Stimulated activated CD4-positive, alpha-beta T cell treated with anti-CD3 and anti-CD28 coated beads, Interleukin-4, amount 100 ng/mL, for 48 hours (primary cell): ENCODE measurements at places on chromosomes 3 and 15.
A peak's percentile ranks its signal among the peaks of the same experiment; 100 is the strongest.

- no peak for DNase-seq
Measured at GRCh38 chr15:40092256-40092978, 16.3 kb downstream of the BMF start.

DNA sequence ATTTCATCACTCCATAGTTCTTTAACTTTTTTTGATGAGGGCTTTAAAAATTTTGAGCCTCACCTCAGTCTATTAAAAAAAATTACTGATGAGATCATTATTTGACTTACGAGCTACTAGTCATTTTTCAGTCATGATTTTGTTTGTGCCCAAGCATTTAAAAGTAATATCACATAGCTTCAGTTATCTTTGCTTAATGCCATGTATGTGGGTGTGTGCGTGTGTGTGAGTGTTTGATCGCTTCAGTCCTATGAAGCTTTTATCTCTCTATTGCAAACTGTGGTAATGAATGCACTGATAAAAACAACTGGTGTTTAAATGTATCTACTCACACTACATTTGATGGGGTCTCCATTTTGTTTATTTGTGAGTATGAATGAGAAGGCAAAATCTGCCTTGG, 49.8 kb downstream of the RSRC1 start:
- no peak for DNase-seq

DNA sequence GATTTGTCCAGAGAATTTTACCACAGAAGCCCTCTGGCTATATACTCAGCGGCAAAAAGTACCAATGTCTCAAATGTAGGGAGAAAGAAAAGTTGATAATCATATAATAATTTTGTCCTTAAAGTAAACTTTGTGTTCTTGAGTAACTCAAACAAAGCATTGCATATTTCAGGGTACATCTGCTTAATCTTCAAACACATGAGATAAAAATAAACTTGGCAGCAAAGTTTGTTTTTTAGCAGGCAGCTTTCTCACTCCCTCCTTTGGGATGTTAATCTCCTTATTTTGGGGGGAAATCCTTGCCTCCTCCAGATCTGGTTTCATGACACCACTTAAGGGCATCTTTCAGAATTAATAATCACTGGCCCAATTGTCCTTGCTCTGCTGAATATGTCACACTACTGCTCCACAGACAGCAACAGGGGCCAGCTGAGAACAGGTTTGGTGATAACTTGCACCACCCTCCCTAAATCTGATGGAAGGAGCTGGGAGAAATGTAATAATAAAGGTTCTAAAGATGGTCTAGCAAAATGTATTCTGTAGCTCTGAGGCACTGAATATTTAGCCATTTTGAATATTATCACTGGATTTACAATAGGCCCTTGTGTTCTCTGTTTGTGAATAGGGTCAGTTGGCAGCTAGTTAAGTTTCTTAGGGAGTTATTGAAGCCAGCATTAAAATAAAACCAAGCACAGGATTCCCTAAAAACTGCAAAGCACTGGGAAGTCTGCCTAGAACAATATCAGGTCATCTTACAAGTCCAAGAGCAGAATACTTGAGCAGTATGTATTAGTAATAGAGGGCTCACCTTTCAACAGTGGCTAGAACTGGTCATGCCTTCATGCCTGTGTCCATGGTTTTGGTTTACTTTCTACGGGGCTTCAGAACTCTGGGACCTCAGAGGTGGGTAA, 79.2 kb downstream of the EFL1 start:
- no peak for DNase-seq

- no peak for DNase-seq
Measured at GRCh38 chr3:197694251-197694650, 42.5 kb downstream of the RUBCN start.

DNA sequence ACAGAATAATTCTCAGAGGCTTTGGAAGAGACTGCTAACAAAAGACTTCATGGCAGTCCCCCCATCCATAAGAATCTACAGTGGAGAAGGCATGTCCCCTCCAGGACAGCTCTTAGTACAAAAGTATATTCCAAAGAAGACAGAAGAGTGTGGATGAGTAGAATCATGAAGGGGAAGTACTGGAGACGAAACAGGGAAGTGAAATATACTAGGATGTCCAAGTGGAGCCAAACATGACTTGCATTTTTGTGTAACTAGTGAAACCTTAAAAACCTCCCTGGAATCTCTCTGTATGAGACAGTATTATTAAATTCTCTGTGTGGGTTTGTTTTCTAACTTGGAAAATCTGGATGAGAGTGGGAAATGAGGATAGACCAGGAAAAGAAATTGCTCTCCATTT, 312.4 kb downstream of the RSL24D1 start:
- no peak for DNase-seq

GRCh38 chr3:78825858-78826215, 942.0 kb downstream of the ROBO1 start:
- DNase-seq = no peak

GRCh38 chr15:66860844-66861243, 158.8 kb downstream of the SMAD6 start:
- no peak for DNase-seq

- no peak for DNase-seq
Measured at GRCh38 chr3:143538577-143538981, 309.7 kb downstream of the SLC9A9 start.

DNA sequence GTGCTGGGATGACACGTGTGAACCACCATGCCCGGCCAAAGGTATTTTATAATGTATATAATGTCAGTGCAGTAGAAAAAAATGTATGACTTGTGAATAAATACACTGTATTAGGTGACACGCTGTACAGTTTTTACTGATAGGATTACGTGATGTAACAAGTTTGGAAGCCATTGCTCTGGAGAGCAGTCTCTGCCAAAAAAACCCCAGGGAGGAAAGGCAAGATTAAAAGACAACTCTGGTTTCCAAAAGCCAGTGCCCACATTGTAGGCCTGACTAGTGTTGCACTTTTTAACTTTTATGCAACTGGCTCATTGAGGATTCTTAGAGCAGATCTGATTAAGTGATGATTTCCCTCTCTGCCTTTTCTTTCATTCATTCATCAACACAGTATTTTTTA, 62.0 kb upstream of the SLC2A2 start:
- DNase-seq = no peak

DNA sequence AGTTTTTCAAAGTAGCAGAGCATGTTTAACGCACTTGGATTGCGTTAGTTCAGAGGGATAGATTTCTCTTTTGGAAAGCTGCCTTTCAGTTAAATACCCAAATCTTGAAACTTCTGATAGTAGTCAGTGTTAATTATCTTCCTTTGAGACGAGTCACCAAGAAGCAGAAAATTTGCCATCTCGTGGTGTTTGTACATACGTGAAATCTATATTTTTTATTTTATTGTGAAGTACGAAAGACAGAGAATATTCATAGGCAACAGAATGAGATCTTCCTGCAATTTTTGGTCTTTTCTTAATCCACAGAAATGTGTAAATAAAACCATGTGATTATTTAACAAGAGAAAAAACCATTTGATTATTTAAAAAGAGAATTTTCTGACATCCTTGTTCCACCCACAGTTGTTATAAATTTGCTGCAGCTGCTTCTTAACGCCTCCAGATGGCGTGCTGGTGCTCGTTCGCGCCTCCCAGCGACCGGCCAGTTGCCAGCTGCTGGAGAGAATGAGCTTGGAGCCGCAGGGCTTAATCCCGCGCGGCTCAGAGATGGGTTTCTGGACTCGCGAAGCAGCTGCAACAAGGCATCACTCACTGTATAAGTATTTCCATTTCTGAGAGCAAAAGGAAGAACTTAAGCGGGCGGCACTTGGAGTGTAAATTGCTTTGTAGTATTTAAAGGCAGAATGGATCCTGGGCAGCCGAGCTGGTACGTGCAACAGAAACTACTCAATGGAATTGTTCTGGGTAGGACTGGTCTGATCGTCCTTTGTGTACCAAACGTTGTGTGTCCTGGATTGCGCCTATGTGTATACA, 10.5 kb upstream of the SLITRK3 start:
- DNase-seq = peak; percentile 8

DNA sequence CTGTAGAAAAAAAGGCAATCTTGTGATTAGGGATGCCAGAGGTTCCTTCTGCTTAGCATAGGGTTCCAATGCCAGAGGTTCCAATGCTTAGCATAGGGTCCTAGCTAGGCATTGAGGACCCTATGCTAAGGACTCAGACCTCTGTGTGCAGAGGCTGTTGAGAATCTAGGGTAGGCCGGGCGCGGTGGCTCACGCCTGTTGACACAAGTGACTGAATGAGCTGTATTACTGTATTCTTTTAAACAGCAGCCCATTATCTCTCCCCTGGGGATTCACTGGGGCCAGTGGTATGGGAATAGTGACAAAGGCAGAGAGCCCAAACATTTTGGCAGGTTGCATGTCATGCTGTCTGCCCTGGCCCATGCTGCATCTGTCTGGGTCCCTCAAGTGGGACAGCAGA, 16.2 kb downstream of the PAK6 start:
- DNase-seq = no peak

DNA sequence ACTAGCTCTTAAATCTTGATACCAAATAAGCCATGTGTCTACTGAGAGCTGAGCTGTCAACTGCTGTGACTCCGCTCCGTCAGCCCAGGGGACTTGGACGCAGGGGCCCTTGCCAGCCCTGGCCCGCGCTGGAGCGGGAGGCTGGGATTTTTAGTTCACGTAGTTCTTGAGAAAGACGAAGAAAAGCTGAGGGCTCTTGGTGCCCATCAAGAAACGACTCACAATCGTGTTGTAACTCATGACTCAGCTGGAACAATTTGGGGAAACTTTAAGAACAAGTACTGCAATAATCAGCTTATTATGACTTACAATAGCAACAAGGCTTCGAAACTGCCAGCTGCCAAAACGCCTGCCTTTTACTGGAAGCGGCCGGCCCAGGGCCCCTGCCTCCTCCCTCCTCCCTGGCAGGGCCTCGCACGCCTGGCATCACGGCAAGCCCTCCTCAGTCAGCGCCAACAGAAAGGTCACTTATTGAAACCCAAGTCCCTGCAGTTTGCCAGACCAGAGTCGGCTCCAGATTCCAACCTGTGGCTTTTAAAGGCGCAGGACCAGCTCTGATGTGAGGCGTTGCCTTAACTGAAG, 60.3 kb downstream of the RGMA start:
- peak; percentile 23 for DNase-seq

DNA sequence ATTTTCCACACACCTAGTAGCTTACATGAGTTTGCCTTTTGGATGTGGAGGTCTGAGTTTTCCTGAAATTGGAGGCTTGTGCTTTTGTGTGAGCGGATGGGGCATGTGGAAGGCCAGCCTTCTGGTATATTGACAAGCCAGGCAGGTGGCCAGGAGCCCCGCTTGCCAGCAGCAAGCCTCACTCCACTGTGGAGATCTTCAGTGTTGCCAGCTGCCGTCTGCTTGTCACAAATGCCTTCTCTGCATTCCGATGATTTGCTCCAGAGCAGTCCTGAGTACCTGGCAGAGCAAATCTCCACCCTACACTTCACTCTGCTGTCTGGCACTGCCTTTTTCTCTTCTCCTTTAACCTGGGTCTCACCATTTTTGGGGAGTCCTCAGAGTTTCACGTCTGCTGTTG, 29.1 kb upstream of the CHST2 start:
- no peak for DNase-seq

DNA sequence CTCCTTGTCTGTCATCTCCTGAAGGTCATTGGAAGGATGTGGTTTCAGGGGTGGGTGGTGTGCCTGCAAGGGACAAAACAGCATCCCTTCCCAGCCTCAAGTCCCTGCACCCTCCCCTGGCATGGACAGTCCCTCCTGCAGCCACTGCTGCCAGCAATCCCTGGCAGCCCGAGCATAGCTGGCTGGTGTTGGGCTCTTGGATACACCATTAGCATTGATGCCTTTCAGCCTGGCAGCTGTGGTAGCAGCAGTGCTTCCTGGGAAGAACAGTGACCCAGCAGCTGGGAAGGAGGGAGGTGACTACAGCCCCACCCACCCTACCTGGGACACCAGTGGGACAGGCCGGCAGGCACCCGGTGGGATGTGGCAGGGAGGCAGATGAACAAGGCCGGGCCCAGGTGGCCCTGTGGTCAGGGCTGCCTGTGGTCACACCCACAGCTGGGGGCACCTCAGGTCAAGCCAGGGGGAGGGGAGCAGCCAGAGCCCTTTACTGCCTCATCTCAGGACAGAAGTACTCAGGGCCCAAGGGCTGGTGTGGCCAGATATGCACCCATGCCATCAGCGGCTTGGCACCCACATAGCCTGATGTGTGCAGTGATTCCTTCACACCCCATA, 32.9 kb upstream of the TMEM115 start:
- no peak for DNase-seq

GRCh38 chr3:21613372-21614070, 137.5 kb downstream of the ZNF385D start:
- no peak for DNase-seq

DNA sequence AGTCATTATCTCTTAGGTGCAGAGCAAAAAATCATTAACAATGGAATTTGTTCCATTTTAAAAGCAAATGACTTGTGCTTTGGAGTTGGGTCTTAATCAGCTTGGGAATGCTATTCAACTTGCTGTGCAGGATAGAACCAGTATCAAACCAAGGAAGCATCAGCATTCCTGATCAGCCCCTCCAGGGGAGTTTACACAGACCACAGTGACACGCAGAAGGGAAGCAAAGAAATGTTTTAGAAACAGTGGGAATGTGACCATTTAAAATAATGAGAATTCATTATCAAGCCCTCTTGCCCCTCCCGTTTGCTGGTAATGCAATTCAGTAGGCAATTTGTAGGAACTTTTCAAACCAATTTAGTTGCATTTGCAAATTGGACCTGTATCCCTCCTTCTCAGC, 155.1 kb downstream of the LRTM1 start:
- no peak for DNase-seq

- no peak for DNase-seq
Measured at GRCh38 chr15:72339777-72340177, 19.8 kb upstream of the CELF6 start.

DNA sequence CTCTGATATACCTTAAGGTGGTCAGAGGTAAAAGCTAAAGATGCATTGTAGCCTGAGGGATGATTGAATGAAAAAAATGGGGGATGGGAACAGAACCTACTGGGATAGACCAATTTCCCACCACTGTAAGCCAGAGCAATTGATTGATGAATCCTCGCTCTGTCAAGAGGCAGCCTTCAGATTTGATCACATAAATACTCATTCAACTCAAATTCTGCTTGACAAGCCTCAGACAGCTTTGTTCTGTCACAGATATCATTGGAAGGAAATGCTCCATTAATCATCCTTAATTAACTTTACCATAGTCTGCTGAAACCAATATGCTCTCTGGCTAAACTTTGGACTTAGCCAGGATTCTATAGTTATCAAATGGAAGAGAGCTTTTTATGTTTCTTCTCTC, 467.8 kb downstream of the MECOM start:
- no peak for DNase-seq

- DNase-seq = no peak
Measured at GRCh38 chr3:29171043-29171990, 109.6 kb upstream of the RBMS3 start.

DNA sequence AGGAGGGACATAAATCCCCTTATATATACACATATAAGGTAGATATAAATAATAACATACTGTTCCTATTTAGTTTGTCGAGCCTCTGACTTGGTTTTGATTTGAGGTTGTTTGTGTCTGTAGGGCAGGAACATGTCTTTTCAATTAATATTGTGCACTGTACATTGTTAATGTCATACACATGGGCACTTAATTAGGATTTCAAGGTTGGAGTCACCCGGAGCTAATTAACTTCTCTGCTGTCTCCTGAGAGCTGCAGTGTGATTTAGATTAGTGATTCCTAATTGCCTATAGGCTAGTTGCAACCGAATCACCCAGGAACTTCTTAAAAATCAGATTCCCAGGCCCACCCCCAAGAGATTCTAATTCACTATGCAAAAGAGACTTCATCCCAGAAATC, 50.4 kb upstream of the FILIP1L start:
- no peak for DNase-seq
